ENCODE measurements at places on chromosomes 2 and 18. TPM values are rescaled to one million over a fixed set of nuclear protein-coding genes. Genes with fewer than 3 reads are reported as not detected.

The IMP4 gene
- total RNA-seq: 82.9 TPM

The BMP10 gene
- not detected for total RNA-seq

The STPG4 gene
- total RNA-seq: 0.33 TPM

The GATA6 gene
- total RNA-seq: 0.33 TPM

The MEP1B gene
- not detected for total RNA-seq

The NPC1 gene
- 149 TPM for total RNA-seq

The ALLC gene
- total RNA-seq: not detected

The SERPINB7 gene
- not detected for total RNA-seq

The SGPP2 gene
- not detected for total RNA-seq

The CNNM4 gene
- total RNA-seq: 11.0 TPM

The PAX8 gene
- total RNA-seq: not detected

The CDK15 gene
- total RNA-seq: 1.7 TPM

The ABCA12 gene
- 0.31 TPM for total RNA-seq

The SCG2 gene
- total RNA-seq: 7.1 TPM

The RGPD3 gene
- 0.33 TPM for total RNA-seq

The COL4A3 gene
- total RNA-seq: not detected

The RAB10 gene
- 102 TPM for total RNA-seq

The CREG2 gene
- total RNA-seq: 0.34 TPM

The RBMS1 gene
- total RNA-seq: 84.6 TPM

The PKP4 gene
- 49.9 TPM for total RNA-seq

The ASB18 gene
- total RNA-seq: not detected

The CCDC102B gene
- 0.34 TPM for total RNA-seq

The PTPRM gene
- total RNA-seq: 110 TPM

The PTRHD1 gene
- total RNA-seq: 20.3 TPM

The CIB4 gene
- not detected for total RNA-seq

The ELOA2 gene
- not detected for total RNA-seq

The ZNF521 gene
- total RNA-seq: 24.0 TPM

The FAP gene
- total RNA-seq: 10.3 TPM

All from melanocyte of skin (primary cell).